ENCODE measurements at places on chromosomes 2 and 18. TPM values are rescaled to one million over a fixed set of nuclear protein-coding genes. Genes with fewer than 3 reads are reported as not detected.

- no peak for DNase-seq
Measured at GRCh38 chr2:207779523-207779922, 9.8 kb upstream of the FZD5 start.

- DNase-seq: no peak
Measured at GRCh38 chr2:45591073-45591472, 20.0 kb downstream of the SRBD1 start.

GRCh38 chr2:65739927-65740326 is 307.5 kb upstream of the SPRED2 start:
- DNase-seq: no peak

- no peak for DNase-seq
Measured at GRCh38 chr2:31764169-31764568, 183.4 kb upstream of the SRD5A2 start.

DNA sequence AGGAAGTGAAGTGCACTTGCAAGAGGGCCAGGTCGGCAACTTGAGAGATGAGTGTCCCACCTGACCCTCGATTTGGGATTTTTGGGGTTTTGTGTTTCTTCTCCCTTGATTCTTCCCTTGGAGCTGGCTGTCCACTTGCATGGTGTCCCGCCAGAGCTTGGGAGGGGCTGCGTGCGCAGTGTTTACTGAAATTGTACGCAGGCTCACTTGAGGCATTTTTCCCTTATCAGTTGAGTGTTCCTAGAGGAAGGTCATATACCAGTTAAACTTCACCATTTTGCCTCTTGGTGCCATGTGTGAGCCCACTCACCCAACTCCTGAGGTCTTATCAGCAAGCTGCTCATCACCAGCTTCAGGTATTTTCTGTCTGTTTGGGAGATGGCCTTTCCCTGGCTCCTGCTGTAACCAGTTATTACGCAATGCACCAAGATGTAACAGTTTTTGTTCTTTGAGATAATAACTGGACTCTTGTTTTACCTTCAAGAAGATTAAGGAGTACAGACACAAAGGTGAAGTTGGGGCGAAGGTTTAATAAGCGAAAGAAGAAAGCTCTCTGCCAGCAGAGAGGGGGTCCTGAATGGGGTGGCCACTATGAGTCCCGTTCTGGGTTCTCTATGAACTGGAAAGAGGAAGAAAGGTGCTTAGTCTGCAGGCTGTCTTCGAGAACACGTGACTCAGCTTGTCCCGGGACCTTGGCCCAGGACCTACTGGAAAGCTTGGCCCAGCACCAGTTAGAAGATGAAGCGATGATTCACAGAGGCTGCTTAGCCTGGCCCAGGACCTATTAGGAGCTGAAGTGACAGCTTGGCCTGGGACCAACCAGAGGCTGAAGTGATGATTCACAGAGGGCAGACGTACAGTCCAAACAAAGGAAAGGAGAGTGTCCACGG is 21.5 kb upstream of the TXNL4A start:
- DNase-seq: no peak

DNA sequence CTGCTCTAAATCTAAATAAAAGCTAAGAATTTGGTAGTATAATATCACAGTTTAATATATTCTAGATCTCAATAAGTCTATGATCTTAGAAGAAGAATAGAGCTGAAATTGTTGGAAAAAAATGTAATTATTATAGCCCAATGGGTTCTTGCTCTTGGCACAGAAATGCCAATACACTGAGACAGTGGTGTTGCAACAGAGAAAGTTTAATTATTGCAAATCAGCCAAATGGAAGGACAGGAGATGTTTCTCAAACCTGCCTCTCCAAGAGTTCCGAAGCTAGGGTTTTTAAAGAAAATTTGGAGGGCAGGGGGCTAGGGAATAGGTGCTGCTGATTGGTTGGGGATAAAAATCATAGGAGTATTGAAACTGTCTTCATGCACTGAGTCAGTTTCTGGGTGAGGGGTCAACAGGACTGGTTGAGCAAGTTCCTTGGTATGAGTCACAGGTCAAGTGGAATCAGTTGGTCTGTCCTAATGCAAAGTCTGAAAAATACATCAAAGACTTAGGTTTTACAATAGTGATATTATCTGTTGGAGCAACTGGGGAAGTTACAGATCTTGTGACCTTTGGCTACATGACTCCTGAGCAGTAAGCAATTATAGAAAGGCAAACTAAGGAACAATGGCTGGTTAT is 228.6 kb downstream of the CD226 start:
- DNase-seq: no peak

DNA sequence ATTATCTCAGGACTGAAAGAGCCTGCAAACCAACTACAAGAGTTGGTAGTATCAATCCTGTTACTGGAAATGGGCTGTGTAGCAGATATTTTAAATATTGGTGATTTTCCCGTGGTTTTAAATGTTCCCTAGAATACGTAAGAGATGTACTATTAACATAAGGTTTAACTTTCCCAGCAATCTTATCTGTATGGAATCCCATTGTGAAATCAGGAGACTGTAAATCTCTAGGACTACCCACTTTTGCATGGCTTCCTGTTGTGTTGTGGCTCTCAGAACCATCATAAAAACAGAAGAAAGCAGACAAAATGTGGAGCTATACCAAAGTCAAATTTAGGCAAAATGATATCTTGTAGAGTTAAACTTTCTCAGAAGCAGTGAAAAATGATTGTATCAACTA is 641.5 kb upstream of the SETBP1 start:
- DNase-seq: no peak

GRCh38 chr18:9913526-9914333 is at the start of gene VAPA:
TSS of gene VAPA (plus strand) at chr18:9914016. CDS start at chr18:9914257, 241 bp downstream.
- DNase-seq: peak; percentile 95

DNA sequence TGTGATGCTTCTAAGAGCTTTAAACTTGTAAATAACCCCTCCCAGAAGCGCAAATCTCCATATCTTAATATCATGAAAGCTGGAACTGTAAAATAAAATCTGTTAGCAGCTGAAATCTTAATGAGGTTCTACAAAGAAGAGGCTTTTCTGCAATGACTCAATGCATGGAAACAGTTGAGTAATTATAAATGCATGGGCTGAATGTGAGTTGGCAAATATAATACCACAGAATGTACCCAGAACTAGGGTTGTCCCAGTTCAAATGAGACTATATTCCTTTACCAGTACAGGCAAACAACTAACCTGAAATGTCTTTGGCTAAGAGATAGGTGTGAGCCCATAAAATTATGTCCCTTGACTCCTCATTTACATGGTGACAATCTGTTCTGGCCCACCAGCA is 52.9 kb downstream of the SATB2 start:
- no peak for DNase-seq

GRCh38 chr2:46612675-46613074 is 133.3 kb downstream of the TMEM247 start:
- no peak for DNase-seq

- DNase-seq: no peak
Measured at GRCh38 chr2:75587954-75588587, 27.3 kb upstream of the EVA1A start.

- no peak for DNase-seq
Measured at GRCh38 chr2:145541028-145541427, 1021.1 kb upstream of the ZEB2 start.

- no peak for DNase-seq
Measured at GRCh38 chr2:159146996-159147666, 139.4 kb downstream of the WDSUB1 start.

GRCh38 chr2:187079901-187080300 is 230.9 kb upstream of the ZSWIM2 start:
- DNase-seq: no peak

GRCh38 chr2:131724019-131724418 is 196.3 kb downstream of the CCDC74A start:
- DNase-seq: no peak

- DNase-seq: no peak
Measured at GRCh38 chr2:115880558-115880957, 1438.1 kb downstream of the DPP10 start.

DNA sequence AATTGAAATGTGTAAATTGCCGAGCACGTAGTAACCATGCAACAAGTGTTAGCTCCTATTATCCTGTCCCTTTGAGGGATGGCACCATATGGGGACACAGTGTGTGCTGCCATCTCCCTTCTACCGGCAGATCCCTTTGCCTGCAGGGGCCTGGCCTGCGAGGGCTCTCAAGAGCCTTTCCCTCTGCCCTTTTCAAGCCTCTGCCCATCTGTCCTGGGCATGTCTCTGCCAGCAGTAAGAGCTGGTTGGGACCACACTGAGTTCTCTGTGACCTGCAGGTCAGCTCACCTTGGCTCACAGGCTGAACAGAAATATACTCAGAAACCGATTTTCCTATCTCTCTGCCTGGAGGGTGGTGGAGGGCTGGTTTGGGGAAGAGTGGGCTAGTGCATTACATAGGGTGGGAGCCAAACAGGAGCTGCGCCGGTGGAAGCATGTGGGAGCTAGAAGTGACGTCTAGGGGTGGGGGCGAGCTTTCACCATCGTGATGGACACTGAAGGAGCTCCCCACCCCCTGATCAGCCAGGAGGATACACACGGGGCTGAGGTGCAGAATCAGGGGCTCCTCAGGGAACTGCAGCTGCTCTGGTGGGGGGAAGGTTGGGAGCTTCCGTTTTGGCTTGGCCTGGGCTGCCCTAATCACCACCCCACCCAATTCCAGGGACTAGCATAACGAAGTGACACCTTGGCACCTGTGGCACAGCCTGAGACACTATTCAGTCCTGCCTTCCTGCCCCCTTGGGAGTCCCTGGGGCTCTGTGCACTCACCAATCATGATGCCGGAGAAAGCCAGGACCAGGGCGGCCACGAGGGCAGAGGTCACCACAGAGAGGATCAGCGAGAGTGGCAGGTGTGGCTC is 109.7 kb downstream of the CLIP4 start:
- no peak for DNase-seq

DNA sequence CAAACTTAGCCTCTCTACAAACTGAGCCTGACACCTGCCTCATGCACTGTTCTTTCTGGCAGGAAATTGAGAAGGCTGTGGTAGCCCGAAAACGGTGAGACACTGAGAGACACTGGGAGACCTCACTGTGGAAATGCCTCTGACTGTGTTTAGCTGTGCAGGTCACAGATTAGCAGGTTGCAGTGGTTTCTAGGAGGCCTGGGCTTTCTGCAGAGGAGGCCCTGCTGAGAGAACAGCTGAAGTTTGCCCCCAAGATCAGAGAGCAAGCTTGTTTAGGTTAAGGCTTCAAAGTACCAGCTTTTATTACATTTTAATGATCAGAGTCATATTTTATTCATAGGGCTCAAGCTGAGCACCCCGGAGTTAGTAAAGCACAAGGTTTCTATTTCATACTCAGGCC is 68.7 kb upstream of the LYPD6 start:
- DNase-seq: no peak

DNA sequence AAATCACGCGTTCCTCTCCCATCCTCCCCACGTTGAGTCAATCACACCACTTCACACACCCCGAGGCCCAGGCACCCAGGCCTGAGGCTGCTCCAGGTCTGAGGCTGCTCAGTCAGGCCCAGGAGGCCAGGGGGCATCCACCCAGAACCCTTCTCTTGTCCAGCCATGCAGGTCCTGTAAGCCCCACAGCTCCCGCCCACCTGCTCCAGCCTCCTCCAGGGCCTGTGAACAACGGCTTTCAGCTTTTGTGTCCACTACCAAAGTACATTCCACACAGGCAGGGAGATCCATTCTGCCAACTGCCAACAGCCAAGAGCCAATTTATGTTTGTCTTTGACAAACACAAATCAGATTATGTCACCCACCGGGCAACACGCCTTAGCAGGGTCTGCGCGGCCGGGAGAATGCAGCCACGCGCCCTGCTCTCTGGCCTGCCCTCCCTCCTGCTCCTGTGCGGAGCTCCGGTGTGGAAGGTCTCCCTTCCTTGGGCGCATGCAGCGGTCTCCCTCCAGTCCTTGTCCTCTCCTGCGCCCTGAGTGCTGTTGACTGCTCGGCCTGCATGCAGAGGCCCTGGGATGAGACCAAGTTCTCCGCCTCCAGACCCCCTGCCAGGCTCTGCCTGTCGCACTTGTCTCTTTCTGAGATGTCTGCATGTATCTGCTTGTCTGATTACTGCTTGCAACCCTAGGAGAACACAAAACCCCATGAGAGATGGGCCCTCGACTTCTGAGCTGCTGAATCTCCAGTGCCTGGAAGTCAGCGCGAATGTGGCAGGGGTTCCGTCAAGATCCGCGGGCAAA is 146.6 kb downstream of the ZNF516 start:
- no peak for DNase-seq

- no peak for DNase-seq
Measured at GRCh38 chr2:18435426-18436037, 124.9 kb downstream of the RDH14 start.

DNA sequence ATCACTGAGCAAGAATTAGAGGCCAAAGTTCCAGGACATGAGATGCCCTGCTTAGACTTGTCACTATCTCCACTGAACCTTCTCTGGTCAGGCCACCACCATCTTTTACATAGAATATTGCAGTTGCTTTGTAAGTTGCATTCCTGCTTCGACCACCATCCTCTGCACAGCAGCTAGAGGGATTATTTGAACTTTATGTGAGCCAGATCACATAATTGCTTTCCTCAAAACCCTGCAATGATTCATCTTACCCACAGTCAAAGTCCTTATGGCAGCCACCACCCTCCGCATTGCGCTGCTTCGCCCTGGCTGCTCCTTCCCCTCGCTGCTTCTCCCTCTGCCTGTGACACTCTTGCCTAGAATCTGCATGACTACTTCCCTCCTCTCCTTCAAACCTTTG is 111.3 kb downstream of the EML6 start:
- DNase-seq: no peak

- DNase-seq: no peak
Measured at GRCh38 chr2:50787636-50788035, 244.3 kb downstream of the NRXN1 start.

Gene FOXD4L1
- total RNA-seq: 0.47 TPM

Gene AFF3
- 0.09 TPM for total RNA-seq

Gene GCKR
- total RNA-seq: not detected

Gene GAL3ST2
- not detected for total RNA-seq

Gene TAF1B
- total RNA-seq: 29.5 TPM

Gene POU3F3
- not detected for total RNA-seq

Gene LCT
- 0.41 TPM for total RNA-seq

Gene PLGLB1
- total RNA-seq: 4.4 TPM

Gene SULT1C4
- not detected for total RNA-seq

Gene METAP1D
- total RNA-seq: 3.9 TPM

Gene CKAP2L
- total RNA-seq: 62.2 TPM

Gene SLC4A3
- not detected for total RNA-seq

Gene ARMC9
- total RNA-seq: 0.88 TPM

Gene SANBR
- total RNA-seq: 6.4 TPM

Gene ITGA4
- total RNA-seq: 301 TPM

Gene HRH4
- total RNA-seq: not detected

Data from activated CD8-positive, alpha-beta memory T cell treated with anti-CD3 and anti-CD28 coated beads, Interleukin-2, amount 10 ng/mL, durations not matched to agents 7 days and 5 days (primary cell).